ENCODE measurements at places on chromosomes 1 and 21.

GRCh38 chr1:158203693-158204457 lies 23.2 kb downstream of the CD1D start:
- DNase-seq = peak; percentile 79

DNA sequence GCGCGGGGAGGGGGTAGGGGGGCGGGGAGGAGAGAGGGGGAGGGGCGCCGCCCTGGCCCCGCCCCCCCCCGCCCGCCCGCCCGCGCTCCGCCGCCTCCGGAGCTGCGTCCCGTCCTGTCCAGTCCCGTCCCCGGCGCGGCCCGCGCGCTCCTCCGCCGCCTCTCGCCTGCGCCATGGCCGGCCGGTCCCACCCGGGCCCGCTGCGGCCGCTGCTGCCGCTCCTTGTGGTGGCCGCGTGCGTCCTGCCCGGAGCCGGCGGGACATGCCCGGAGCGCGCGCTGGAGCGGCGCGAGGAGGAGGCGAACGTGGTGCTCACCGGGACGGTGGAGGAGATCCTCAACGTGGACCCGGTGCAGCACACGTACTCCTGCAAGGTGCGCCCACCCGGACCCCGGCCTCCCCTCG lies at the start of gene AGRN:
Gene AGRN (plus strand): TSS at position 121 of the 405 bp plus-strand sequence. CDS start 53 bp downstream, at position 174.
- no peak for DNase-seq

DNA sequence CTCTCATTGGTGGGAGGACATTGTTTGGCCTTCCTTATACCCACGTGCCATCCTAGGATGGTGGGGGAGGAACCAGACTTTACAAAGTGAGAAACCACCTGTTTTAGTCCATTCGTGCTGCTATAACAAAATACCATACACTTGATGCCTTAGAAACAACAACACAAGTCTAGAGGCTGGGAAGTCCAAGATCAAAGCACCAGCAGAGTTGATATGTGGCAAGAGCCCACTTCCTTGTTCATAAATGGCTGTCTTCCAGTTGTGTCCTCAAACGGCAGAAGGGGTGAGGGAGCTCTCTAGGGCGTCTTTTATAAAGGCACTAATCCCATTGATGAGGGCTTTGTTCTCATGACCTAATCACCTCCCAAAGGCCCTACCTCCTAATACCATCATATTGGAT lies 31.1 kb downstream of the CAPN8 start:
- no peak for DNase-seq

- peak; percentile 43 for DNase-seq
Observed at GRCh38 chr1:151199873-151200581, 1.7 kb downstream of the PIP5K1A start.
